ENCODE measurements at places on chromosomes 2 and 18.

GRCh38 chr18:46716827-46717226 is 40.0 kb downstream of the ST8SIA5 start:
- DNase-seq: no peak

DNA sequence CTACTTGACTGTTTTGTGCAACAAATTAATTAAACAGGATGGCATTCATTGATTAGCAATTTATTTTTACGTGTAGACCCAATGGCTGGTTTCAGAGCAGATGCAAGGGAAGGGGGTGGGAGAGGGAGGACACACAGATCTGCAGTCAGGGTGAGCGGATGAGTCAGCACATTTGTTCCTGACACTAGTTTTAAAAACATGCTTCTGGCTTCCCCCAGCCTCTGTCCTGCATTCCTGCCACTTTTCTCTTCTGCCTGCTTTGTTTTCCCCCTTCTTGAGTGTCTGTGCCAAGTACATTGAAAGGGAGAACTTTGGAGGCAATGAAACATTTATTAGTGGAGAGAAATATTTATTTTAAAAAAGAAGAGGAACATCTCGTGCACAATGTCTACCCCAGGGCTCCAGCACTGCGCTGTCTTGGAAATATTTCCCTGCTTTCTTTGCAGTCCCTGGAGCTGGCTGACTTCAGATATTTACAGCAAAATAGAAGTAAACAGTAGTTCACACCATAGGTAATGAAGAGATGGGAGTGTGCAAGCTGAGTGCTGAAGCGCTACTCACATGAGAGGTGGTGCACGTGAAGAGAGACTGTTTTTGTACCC is 52.2 kb downstream of the NRP2 start:
- DNase-seq: no peak

GRCh38 chr2:164725542-164725941 is 104.3 kb upstream of the GRB14 start:
- DNase-seq: no peak

- no peak for DNase-seq
Measured at GRCh38 chr2:158668001-158668765, 126.9 kb upstream of the DAPL1 start.

DNA sequence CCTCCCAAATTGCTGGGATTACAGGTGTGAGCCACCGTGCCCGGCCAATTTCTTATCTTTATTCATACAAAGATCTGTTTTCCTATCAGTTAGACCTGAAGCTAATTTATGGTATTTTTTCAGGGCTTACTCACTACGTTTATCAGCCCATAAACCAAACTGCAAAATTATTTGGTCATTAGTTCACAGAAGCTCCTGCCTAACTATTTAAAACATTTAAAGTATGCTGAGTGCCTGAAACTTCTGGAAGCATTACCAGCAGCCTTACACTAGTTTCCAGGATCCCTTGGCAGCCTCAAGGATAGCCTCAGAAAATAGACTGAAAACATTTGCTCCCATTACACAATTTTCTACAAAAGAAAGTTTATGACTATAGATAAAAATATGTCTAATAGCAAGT is 68.8 kb downstream of the GALNT13 start:
- no peak for DNase-seq
